ENCODE measurements at places on chromosomes 4 and X. TPM values are rescaled to one million over a fixed set of nuclear protein-coding genes. Genes with fewer than 3 reads are reported as not detected.

DNA sequence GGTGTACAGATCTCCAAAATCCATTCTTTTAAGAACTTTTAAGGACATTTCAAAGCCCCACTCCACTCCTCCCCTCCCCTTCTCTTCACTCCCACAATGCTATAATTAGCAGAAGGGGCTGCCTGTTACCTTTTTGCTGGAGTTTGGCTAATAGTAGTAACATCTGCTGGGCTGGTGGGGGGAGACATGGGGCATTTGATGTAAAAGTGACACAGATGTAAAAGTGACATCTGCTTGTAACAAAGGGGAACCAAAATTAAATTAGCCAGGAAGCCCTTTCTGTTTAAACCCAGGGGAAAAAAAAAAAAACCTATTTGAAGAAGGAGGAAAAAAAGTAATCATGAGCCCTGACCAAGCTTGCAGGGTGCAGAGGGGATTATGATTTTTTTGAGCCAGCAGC lies 5.4 kb upstream of the PHOX2B start:
- H3K27me3 ChIP-seq = peaks cover 75% of the 10 kb centered on the region
- no peaks in the 10 kb centered on the region for H3K4me1 ChIP-seq
- H3K27ac ChIP-seq = no peak overlapping the region
- no peaks in the 10 kb centered on the region for H3K36me3 ChIP-seq
- H3K4me3 ChIP-seq = no peak overlapping the region
- DNase-seq = no peak

DNA sequence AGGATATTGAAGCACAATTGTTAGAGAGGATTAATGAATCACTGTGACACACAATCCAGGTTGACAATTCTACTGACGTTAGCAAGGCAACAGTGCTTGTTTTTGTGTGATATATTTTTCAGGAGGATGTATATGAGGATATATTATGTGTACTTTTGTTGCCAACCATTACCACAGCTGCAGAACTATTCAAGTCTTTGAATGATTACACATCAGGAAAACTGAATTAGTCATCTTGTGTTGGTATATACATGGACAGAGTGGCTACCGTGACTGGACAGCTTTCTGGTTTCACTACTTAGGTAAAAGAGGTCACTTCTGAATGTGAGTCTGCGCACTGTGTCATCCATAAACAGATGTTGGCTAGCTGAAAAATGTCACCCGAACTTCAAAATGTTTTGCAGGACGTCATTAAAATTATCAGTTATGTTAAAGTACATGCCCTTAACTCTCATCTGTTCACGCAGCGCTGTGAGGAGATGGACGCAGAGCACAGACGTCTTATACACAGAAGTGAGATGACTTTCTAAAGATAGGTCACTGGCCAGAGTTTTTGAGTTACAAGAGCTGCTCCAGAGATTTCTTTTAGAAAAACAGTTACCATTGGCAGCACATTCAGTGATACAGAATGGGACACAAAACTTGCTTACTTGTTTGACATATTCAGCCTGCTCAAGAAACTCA lies 69.0 kb downstream of the MRPL1 start:
- H3K27ac ChIP-seq = no peak overlapping the region
- H3K4me3 ChIP-seq = no peak overlapping the region
- no peaks in the 10 kb centered on the region for H3K27me3 ChIP-seq
- peak; percentile 91 for DNase-seq
- no peaks in the 10 kb centered on the region for H3K36me3 ChIP-seq

DNA sequence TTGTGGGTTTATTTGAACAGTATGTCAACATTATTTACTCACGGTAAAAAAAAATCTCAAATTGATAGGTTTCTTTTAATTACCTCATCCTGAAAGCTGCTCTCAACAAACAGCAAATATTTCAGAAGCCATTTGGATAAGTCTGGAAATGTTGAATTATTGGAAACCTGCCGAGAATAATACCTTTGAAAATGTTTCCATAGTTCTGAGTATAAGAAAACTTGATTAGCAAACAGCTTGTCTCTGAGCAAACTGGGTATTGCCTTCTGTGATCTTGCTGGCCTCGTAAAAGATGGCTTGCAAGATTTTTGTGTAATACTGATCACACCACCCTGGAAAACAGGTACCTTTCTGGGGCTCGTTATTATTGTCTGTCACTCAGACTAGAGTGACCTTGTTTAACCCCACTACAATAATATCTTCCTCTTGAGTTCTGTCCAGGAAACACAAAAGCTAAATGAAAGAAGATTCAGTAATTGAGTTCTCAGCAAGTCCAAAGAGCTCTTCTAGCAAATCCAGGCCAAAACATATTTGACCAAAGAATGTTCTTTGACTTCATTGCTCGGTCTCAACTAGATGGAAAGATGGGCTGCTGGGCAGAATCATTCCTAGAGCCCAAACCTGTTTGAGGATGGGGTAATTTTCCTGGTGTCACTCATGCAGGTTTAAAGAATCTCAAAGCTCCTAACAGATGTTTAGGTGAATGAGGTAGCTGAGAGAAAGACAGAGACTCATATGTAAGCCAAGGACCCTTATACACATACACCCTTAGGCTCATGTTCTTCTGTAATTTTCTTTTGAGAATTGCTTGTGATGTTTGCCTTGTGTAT lies 255.6 kb upstream of the JADE1 start:
- H3K36me3 ChIP-seq = no peaks in the 10 kb centered on the region
- peak overlapping the region; percentile 53 for H3K4me3 ChIP-seq
- peaks cover 14% of the 10 kb centered on the region for H3K4me1 ChIP-seq
- H3K27ac ChIP-seq = peak overlapping the region; percentile 88
- DNase-seq = no peak

DNA sequence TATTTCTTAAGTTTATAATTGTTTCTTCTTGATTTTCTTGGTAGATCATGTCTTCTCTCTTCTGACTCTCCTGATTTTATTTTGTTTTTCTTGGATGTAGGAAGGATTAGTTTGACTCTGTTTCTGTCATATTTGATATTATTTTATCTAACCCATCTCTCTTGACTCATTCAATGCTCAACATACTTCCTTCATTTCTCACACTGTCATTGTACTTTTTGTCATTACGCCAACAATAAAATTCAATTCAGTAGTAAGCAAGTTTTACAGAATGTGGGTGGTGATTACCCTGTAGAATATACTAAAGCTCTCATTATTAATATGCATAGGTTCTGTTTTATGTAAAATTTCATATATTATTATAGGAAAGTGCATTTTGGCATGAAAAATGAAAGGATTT lies 1303.0 kb upstream of the AGA start:
- no peaks in the 10 kb centered on the region for H3K4me1 ChIP-seq
- no peak for DNase-seq
- no peaks in the 10 kb centered on the region for H3K27me3 ChIP-seq
- no peaks in the 10 kb centered on the region for H3K36me3 ChIP-seq

GRCh38 chr4:117135634-117136354 lies 50.4 kb upstream of the TRAM1L1 start:
- H3K4me3 ChIP-seq = no peak overlapping the region
- no peak overlapping the region for H3K27ac ChIP-seq
- no peaks in the 10 kb centered on the region for H3K4me1 ChIP-seq
- H3K36me3 ChIP-seq = no peaks in the 10 kb centered on the region
- no peak for DNase-seq
- H3K27me3 ChIP-seq = no peaks in the 10 kb centered on the region

DNA sequence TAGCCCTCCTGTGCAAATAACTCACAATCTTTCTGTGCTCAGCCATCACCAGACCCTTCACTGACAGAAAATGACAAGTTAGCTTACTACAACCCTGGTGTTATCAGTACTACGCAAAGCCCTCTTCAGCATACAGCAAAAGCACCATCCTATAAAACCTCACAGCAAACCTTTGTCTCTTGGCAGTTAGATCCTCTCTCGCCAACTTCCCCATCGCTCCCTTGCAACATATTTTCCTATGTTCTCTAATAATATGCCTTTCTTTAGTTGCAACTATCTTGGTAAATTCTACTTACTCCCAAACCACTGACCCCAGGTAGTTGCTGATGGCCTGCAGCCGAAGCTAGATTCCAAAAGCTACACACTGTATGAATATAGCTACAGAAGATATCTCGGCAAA lies 856.9 kb upstream of the FRG1 start:
- no peak for DNase-seq
- no peaks in the 10 kb centered on the region for H3K4me1 ChIP-seq
- no peaks in the 10 kb centered on the region for H3K36me3 ChIP-seq
- H3K27me3 ChIP-seq = no peaks in the 10 kb centered on the region
- no peak overlapping the region for H3K27ac ChIP-seq

GRCh38 chrX:30005813-30006212 lies 209.6 kb upstream of the MAGEB2 start:
- H3K27ac ChIP-seq = no peak overlapping the region
- no peaks in the 10 kb centered on the region for H3K4me1 ChIP-seq
- no peaks in the 10 kb centered on the region for H3K36me3 ChIP-seq
- no peak for DNase-seq
- no peak overlapping the region for H3K4me3 ChIP-seq

DNA sequence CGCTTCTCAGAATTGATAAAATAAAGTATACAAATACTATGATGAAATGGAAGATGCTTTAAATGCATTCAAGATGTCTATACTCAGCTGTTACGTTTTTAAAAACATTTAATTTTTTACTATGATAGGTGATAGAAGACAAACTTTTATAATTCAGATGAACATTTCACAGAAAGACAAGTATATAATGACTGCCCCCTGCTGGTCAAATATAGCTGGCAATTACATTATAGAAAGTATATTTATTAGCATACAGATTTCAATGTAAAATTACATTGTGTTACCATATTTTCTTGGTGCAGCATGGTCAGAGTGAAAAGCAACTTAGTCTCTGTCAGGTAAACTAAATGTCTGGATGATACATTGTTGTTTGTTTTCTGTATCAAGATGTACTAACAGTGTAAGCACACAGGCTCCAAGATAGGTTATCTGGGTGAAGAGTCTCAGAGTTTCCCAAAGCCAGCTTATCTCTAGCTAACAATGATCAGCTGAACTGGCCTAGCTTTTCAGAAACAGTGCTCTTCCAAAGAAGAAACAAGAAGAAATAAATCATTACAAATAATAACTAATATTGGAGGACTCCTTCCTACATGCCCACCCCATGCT lies 54.1 kb downstream of the SRPX start:
- DNase-seq = peak; percentile 26
- no peaks in the 10 kb centered on the region for H3K4me1 ChIP-seq
- H3K4me3 ChIP-seq = no peak overlapping the region
- H3K36me3 ChIP-seq = no peaks in the 10 kb centered on the region

DNA sequence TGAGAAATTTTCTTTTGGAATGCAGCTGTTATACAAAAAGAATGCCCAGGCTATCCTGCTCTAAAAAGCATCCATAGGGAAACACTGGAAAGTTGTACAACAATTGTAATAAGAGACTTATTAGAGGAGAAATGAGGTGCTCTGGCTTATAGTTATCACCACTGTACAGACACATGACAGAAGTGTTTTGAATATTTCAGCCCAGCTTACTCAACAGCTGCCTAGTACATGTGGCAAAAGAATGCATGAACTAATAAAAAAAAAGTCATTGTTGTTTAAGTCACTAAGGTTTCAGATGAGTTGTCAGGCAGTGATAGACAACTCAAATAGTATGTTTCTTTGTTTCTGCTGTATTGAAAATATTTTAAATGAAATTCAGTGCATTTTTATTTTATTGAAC lies 307.7 kb downstream of the GPM6A start:
- DNase-seq = peak; percentile 2
- H3K36me3 ChIP-seq = no peaks in the 10 kb centered on the region
- no peaks in the 10 kb centered on the region for H3K4me1 ChIP-seq
- no peak overlapping the region for H3K4me3 ChIP-seq
- H3K27me3 ChIP-seq = no peaks in the 10 kb centered on the region
- no peak overlapping the region for H3K27ac ChIP-seq

- DNase-seq = no peak
- H3K27ac ChIP-seq = no peak overlapping the region
- H3K36me3 ChIP-seq = peaks cover 3% of the 10 kb centered on the region
- peaks cover 2% of the 10 kb centered on the region for H3K4me1 ChIP-seq
- no peak overlapping the region for H3K4me3 ChIP-seq
Measured at GRCh38 chr4:48623182-48623780, 133.2 kb downstream of the ZAR1 start.

- no peak overlapping the region for H3K27ac ChIP-seq
- no peak overlapping the region for H3K4me3 ChIP-seq
Measured at GRCh38 chrX:16666541-16666940, 16.6 kb downstream of the S100G start.

PABPC1L2B gene
- polyA plus RNA-seq = not detected

GPC3 gene
- polyA plus RNA-seq = not detected

PABPC4L gene
- 0.22 TPM for polyA plus RNA-seq

SLC26A1 gene
- 0.09 TPM for polyA plus RNA-seq

GPRASP1 gene
- polyA plus RNA-seq = 1.5 TPM

SRPX gene
- polyA plus RNA-seq = 81.5 TPM

USP17L12 gene
- polyA plus RNA-seq = not detected

NEUROG2 gene
- not detected for polyA plus RNA-seq

BCORL1 gene
- polyA plus RNA-seq = 2.1 TPM
